ENCODE measurements at places on chromosomes 2 and 18. TPM values are rescaled to one million over a fixed set of nuclear protein-coding genes. Genes with fewer than 3 reads are reported as not detected.

RNF152 gene
- total RNA-seq, result 10.4 TPM

DNA sequence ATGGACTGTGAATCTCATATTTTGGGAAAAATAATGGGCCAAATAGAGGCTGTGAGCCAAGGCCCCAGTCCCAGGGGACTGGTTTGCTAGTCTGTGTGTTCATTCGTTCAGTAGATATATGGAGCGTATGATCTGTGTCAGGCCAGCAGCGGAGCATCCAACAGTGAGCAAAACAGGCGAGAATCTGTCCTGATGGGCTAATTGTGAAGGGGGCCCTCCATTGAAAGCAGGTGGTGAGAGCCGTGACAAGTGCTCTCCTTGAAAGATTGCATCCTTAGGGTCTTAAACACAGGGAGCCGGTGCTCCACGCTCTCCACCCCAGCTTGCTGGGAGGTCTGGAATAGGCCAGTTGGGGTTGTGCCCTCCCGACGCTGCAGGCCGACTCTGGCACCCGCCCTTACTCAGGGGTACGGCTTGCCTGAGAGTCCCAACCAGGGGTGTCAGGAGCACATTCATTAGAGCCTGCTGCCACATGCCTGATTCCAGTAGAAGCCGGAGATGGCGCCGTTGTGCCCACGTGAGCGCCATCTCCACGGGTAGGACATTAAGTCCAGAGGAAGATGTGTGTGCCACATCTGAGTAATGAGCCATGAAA, 213.3 kb downstream of the SH3RF3 start:
- peaks cover 11% of the 10 kb centered on the region for H3K4me1 ChIP-seq
- no peaks in the 10 kb centered on the region for H3K27me3 ChIP-seq
- no peak overlapping the region for H3K4me3 ChIP-seq
- DNase-seq, result no peak
- H3K36me3 ChIP-seq, result no peaks in the 10 kb centered on the region

DNA sequence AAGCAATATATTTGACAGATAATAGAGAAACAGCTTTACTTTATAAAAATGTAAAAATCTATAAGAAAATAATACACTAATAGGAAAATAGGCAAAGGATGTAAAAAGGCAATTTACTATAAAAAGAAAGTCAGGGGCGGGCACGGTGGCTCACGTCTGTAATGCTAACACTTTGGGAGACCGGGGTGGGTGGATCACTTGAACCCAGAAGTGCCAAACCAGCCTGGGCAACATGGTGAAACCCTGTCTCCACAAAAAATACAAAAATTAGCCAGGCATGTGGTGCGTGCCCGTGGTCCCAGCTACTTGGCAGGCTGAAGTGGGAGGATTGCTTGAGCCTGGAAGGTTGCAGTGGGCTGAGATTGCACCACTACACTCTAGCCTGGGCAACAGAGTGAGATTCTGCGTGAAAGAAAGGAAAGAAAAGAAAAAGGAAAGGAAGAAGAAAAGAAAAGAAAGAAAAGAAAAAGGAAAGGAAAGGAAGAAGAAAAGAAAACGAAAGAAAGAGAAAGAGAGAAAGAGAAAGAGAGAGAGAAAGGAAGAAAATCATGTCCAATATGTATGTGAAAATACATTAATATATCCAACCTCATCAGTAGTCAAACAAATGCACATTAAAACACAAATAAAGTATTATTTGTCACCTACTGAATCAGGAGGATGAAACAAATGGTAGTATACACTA, 65.1 kb downstream of the ADD2 start:
- H3K4me1 ChIP-seq, result no peaks in the 10 kb centered on the region
- no peak for DNase-seq
- H3K36me3 ChIP-seq, result no peaks in the 10 kb centered on the region
- no peak overlapping the region for H3K4me3 ChIP-seq

GRCh38 chr2:215260097-215260677, 51.7 kb upstream of the ATIC start:
- no peaks in the 10 kb centered on the region for H3K4me1 ChIP-seq
- H3K36me3 ChIP-seq, result no peaks in the 10 kb centered on the region
- no peak overlapping the region for H3K27ac ChIP-seq
- H3K4me3 ChIP-seq, result no peak overlapping the region
- no peak for DNase-seq
- H3K27me3 ChIP-seq, result no peaks in the 10 kb centered on the region

- no peaks in the 10 kb centered on the region for H3K27me3 ChIP-seq
- H3K4me1 ChIP-seq, result peaks cover 48% of the 10 kb centered on the region
- no peak overlapping the region for H3K4me3 ChIP-seq
- no peak for DNase-seq
Observed at GRCh38 chr2:168536925-168537466, 80.9 kb downstream of the CERS6 start.

- peak overlapping the region; percentile 44 for H3K27ac ChIP-seq
- DNase-seq, result no peak
- H3K4me3 ChIP-seq, result no peak overlapping the region
Observed at GRCh38 chr2:26704441-26704977, 12.0 kb downstream of the KCNK3 start.

DNA sequence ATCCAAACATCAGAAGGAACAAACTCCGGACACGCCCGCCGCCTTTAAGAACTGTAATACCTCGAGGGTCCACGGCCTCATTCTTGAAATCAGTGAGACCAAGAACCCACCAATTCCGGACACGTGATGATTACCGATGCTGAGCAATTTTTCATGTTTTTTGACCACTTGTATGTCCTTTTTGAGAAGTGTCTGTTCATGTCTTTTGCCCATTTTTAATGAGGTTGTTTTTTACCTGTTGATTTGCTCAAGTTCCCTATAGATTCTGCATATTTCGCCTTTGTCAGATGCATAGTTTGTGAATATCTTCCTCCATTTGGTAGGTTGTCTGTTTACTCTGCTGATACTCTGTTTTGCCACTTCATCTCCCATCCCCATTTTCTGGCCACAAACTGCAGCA, 150.4 kb downstream of the IRS1 start:
- H3K27me3 ChIP-seq, result no peaks in the 10 kb centered on the region
- H3K27ac ChIP-seq, result peak overlapping the region; percentile 82
- H3K4me3 ChIP-seq, result no peak overlapping the region

- peaks cover 12% of the 10 kb centered on the region for H3K4me1 ChIP-seq
- H3K27ac ChIP-seq, result no peak overlapping the region
- no peak overlapping the region for H3K4me3 ChIP-seq
- H3K27me3 ChIP-seq, result no peaks in the 10 kb centered on the region
- DNase-seq, result no peak
Observed at GRCh38 chr18:23498117-23498516, 5.2 kb upstream of the RMC1 start.

GRCh38 chr2:239666855-239667376, 266.1 kb upstream of the HDAC4 start:
- no peak overlapping the region for H3K27ac ChIP-seq
- DNase-seq, result no peak
- no peak overlapping the region for H3K4me3 ChIP-seq
- peaks cover 4% of the 10 kb centered on the region for H3K4me1 ChIP-seq
- H3K36me3 ChIP-seq, result no peaks in the 10 kb centered on the region
- peaks cover 57% of the 10 kb centered on the region for H3K27me3 ChIP-seq

Data from left ventricle myocardium inferior (tissue), 1 donor.